Adipocyte (in vitro differentiated cells): ENCODE measurements at places on chromosomes 4 and X.
A peak's percentile ranks its signal among the peaks of the same experiment; 100 is the strongest.

GRCh38 chr4:146490106-146490505, 31.6 kb downstream of the SLC10A7 start:
- no peak for DNase-seq

GRCh38 chrX:136493011-136493410, 4.4 kb upstream of the HTATSF1 start:
- no peak for DNase-seq

GRCh38 chr4:73891739-73892405, 22.7 kb downstream of the CXCL1 start:
- DNase-seq, result peak; percentile 90

- peak; percentile 81 for DNase-seq
Measured at GRCh38 chr4:161577579-161578301, 586.1 kb downstream of the FSTL5 start.

DNA sequence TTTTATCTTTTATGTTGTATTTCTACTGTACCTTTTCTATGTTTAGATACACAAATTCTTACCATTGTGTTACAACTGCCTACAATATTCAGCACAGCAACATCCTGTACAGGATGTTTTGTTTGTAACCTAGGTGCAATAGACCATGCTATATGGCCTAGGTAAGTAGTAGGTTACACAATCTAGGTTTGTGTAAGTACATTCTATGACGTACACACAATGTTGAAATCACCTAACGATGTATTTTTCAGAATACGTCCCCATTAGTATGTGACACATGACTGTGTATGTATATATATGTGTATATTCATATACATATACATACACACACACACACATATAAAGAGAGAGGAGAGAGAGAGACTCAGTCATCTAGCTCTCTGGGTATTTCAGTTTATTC, 103.5 kb downstream of the CLNK start:
- no peak for DNase-seq

- peak; percentile 42 for DNase-seq
Measured at GRCh38 chrX:138128027-138128671, 562.2 kb downstream of the ZIC3 start.

DNA sequence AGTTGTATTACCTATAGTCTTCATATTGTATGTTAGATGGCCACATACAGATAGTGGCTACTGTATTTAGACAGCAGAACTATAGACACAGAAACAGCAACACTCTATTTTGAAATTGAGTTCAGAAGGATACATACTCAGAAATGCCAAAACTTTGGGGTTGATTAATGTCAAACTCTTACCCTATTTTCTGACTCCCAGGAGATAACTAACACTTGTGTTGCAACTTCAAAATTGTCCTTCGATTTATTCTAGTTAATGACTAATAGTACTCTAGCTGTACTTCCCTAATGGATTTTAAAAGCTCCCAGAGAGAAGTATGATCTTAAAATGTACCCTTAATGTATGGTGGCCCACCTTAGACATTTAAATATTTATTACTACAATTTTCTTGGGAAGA, 229.9 kb upstream of the UGT8 start:
- DNase-seq, result no peak

GRCh38 chr4:46484881-46485280, 95.0 kb upstream of the GABRA2 start:
- DNase-seq, result no peak

GRCh38 chrX:2897311-2897689, 31.8 kb downstream of the ARSD start:
- DNase-seq, result no peak

DNA sequence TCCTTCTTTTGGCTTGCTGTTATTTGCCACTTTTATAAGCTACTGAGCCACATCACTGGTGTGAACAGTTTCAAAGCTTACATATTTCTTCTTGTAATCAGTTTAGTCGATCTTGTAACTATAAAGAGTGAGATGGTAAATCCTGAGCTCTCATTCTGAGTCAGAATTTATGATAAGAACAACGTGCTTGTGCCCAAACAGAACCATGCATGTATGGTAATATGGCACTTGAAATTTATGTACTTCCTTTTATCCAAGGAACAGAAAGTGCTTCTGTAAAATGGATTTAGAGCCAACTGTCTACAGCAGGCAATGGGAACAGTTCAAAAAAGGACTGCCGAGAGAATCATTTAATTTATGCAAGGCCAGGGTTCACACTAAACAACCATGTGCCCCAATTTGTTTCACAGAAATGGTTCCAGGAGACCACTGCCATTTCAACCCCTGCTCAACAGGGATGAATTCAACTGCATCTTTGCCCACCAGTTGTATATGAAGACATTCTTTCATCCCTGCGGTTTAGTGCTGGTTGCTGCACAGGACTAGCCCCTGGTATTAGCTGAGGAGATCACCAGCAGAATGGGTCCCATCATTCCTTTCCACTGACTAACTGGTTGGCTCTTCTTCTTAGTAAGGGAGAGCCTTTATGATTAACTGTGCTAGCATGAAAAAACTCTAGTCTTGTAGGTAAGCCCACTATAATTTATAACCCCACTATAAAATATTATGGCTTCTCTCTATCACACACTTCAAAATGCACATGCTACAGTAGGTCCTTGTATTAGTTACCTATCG, 162.9 kb upstream of the PGRMC2 start:
- DNase-seq, result no peak

DNA sequence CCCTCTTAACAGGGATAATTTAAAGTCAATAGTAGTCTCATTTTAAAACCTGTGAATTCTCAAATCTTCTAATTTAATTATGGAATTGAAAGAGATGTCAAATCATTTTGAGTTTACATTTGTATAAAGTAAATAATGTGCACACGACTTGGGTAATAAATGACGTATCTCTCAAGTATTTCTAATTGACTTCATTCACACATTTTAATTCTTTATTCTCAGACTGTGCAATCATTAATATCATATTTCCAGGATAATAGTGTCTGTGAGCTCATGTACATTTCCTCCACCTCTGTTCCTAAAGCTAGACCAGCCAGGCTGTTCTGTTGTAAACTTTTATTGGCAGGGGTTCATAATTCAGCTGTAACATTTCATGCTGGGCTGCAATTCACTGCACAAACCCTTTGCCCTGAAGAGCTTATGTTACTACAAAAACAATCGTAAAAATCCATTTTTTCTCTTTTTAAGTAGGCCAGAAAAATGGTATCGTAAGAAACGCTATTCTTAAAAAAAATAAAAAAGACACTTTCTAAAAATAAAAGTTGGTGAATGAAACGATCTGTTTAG, 1103.1 kb upstream of the TENM3 start:
- peak; percentile 34 for DNase-seq

DNA sequence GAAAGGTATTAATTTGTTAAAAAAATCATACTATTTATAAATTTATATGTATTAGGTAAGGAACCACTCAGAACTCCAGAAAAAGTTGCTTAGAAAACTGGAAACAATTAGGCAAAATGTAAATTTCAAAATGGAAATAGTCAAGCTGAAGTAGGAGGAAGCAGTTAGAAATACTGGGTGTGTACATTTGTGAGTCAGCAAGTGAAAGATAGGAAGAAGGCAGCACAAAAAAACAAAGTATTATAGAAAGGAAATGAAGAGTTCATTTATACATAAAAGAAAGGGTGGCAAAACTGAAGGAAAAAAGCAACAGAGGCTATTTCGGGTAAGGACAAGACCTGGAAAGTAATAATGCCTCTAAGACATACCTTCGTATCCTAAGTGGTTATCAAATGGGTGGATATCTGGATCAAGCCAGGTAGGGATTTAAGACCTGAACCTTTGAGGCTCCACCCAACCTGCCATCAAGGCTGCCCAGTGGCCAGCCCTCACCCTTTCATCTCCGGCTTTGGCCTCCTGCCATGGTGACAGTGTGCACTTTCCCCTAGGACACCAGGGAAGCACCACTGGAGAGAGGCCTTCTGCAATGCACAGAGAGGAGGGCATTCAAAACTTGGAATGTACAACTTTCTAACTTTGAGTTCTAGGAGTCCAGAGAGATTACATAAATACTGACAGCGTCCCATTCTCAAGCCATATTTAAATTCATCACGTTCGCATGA, at the start of gene LRRC66:
Gene LRRC66 (minus strand): TSS at position 428 of the 722 bp plus-strand sequence. CDS start 2,750 bp downstream, outside the sequence.
- DNase-seq, result peak; percentile 29

DNA sequence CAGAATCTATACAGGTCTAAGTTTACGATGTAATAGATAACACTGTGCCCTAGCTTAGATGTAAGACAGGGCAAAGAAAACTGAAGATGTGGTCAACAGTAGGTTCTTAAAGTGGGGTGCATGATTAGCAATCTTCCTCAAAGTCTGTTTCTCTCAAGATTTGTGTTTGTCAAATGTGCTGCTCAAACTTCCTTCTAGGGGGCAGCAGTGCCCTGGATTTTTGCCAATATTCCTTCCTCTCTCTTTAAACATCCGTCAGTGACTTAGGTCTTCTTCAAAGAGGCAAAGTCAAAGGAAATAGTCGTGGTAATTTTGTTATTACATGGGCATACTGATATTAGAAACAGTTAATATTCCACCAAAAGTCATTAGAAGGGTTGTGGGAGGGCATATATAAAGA, 4.2 kb upstream of the PDHA2 start:
- no peak for DNase-seq

- DNase-seq, result no peak
Measured at GRCh38 chrX:14673236-14673635, 143.9 kb downstream of the GLRA2 start.

GRCh38 chr4:56247646-56248045, 139.6 kb downstream of the AASDH start:
- DNase-seq, result no peak

GRCh38 chr4:80071604-80072227, 1.3 kb downstream of the ANTXR2 start:
- DNase-seq, result no peak

GRCh38 chr4:2348786-2349185, 69.7 kb downstream of the ZFYVE28 start:
- DNase-seq, result peak; percentile 19

- DNase-seq, result no peak
Measured at GRCh38 chr4:2852481-2852921, 8.9 kb downstream of the ADD1 start.

DNA sequence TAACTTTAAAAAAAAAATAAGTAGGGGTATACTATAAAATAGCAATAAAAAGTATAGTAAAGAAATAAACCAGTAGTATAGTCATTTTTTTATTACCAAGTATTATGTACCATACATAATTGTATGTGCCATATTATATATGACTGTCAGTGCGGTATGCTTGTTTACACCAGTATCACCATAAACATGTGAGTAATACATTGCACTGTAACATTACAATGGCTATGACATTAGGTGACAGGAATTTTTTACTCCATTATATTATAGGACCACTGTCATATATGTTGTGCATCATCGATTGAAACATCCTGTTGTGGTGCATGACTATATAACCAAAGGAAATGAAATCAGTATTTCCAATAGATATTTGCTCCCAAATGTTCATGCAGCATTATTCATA, 176.9 kb upstream of the ARHGAP24 start:
- DNase-seq, result no peak
